D721Med (cell line): ENCODE measurements at places on chromosomes 2 and 18.

DNA sequence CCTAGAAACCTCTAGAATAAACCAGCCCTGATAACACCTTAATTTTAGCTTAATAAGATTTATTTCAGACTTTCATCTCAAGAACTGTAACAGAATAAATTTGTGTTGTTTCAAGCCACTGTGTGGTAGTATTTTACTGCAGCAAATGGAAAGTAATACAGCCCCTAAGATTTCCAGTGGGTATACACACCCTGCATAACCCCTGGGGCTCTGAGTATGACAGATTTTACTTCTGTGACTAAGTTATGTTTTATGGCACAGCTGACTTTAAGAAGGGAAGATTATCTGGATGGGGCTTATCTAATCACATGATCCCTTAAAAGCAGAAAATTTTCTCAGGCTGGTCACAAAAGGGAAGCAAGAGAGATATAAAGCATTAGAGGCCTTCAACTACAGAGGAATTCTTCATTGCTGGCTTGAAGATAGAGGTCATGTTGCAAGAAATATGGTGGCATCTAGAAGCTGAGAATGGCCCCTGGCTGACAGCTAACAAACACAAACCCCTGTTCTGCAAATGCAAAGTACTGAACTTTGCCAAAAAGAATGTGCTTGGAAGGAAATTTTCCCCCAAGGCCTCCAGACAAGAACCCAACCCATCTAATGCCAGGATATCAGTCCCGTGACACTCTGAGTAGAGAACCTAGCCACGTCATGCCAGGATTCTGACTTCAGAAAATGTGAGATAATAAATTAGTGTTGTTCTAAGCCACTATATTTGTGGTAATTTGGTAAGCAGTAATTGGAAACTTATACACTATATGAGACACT is 67.8 kb upstream of the SLC9A2 start:
- DNase-seq: no peak

DNA sequence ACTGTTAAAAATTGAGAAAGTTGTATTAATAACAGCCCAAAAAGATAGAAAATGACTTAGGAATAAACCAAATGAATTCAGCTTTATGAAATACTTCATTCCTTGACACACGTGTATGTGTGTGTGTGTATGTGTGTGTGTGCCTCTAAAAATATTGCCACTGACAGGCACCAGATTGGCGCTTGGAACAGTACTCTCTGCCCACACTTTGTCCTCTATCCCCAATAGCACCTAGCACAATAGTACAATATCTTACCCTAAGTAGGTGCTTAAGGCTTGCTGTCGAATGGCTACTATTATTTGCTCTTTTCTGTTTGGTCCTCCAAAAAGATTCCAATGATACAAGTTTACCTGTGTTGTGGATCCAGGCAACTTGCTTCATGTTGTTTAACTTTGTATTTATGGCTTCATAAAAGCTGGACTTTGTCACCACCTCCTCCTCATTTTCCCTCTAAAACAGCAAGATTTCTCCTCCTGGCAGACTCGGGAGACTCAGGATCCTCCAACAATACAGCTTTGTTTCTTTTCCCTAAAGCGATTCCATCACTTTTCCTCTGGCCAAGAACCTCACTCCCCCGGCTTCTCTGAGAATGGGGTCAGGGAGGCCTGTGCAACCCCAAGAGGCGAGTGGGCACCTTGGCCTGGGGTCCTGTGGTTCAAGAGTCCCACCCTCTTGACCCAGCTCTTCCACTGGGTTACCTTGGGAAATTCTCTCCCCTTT is 43.3 kb upstream of the LCLAT1 start:
- DNase-seq: no peak

- no peak for DNase-seq
Observed at GRCh38 chr2:17966798-17967197, 88.3 kb downstream of the KCNS3 start.

DNA sequence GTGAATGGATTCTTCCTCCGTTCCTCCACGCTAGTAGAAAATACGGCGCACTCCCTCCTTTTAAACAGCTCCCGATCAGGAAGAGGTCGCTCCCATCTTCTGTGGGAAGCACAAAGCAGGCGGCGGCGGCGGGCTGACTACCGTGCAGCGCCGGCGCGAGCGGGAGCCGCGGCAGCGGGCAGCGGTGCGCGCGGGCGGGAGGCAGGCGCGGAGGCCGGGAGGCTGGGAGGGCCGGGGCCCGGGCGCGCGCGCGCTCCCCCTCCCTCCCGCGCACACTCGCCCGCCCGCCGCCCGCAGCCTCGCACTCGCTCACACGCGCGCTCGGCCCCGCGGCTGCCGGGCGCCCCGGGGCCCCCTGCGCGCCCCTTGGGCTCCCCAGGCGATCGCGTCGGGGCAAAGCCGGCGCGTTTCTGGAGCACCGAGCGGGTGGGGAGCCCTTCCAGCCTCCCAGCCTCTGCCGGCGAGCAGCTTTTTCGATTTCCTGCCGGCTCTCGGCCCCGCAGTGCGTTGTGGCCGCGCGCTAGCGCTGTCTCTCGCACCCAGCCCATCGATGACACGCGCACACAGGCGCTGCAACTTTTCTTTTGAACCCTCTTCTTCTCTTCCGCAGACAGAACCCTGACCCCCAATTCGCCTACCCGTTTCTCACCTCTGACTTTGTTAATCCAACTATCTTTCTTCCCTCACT is at the start of gene SLC8A1:
Gene SLC8A1 (minus strand): TSS at position 173 of the 688 bp plus-strand sequence.
- DNase-seq: no peak

DNA sequence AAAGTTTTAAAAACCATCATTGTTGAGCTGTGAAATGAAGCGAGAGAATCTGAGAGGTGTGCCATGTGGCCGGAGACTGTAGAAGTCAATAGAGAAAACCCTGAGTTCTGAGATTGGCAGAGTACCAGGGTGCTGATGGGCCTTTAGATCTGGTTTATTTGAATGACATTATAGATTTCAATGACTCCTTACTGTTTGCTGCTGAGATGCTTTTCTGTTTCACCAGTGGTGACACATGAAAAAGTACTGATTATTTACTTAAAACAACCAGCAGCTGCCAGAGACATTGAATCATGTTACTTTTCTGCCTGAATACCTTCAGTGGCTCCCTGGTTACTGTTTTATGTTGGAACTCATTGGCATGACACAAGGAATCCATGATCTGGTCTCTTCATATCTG is 602.7 kb upstream of the ZNF804A start:
- no peak for DNase-seq

DNA sequence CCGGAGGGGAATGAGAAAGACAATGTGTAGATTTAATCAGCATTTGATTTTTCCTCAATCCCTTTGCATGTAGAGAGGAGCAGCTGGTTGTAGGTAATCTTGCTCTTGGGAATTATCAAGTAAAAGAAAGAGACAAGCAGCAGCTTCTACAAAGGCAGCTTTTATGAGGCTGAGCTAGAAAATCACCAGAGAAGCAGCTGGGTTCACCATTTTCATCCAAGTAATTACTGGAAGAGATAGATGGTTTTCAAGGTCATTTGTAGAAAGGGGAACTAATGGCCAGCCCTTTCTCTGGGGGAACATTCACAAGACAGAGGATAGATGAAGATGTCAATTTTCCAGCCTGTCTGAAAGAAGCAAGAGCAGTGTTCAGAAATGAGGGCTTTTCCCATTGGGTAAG is 113.0 kb downstream of the RND3 start:
- DNase-seq: no peak

DNA sequence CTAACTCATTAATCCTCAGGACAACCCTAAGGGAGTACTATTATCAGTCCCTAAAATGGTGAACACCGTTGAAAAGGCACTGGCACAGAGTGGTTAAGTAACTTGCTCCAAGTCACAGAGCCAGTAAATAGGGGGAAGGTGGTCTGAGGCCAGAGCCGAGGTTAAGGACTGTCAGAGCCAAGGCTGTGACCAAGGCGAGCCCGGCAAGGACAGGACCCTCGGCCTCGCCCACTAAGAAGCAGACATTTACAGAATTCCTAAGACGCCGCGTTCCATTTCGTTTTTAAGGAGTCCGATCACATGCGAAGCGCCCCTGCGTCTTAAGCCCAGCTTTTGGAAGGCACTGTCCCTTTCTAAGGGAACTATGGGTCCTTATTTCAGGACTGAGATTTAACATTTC is 1.1 kb downstream of the PDIA6 start:
- DNase-seq: no peak

DNA sequence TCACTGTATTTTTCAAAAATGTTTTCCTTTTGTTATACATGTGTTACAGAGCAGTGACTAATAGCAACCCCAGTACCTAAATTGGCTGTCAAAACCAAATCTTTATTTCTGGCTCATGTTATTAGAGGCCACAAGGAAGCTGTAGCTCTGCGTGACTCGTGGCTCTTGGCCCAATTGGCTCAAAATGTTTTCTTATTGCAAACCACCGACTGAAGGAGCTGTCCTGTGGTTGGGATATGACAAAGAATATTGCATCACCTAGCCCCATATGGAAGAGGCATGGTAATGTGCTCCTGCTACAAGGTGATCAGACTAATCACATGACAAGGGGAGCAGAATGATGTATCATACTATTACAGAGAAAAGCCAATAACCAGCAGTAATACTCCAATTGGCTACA is 1058.5 kb downstream of the CBLN2 start:
- DNase-seq: no peak

GRCh38 chr2:181306785-181307184 is 150.4 kb upstream of the ITGA4 start:
- no peak for DNase-seq

DNA sequence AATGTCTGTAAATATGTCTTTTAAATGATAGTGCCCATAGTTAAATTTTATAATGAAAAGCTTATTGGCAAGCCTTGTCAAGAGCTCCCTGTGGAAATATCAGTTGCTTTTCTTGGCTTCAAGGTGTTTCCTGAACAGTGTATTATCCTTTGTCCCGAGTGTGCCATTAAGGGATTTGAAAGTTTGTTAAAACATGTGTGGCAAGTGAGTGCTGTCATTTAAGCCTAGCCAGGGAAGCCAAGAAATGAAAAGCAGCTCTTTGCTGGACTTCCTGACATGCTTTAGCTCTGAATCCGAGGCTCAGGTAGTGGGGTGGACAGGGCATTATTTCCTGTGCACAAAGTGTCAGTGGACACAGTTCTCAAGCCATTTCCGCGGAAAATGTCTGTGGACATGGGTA is 111.5 kb downstream of the DIS3L2 start:
- DNase-seq: no peak

DNA sequence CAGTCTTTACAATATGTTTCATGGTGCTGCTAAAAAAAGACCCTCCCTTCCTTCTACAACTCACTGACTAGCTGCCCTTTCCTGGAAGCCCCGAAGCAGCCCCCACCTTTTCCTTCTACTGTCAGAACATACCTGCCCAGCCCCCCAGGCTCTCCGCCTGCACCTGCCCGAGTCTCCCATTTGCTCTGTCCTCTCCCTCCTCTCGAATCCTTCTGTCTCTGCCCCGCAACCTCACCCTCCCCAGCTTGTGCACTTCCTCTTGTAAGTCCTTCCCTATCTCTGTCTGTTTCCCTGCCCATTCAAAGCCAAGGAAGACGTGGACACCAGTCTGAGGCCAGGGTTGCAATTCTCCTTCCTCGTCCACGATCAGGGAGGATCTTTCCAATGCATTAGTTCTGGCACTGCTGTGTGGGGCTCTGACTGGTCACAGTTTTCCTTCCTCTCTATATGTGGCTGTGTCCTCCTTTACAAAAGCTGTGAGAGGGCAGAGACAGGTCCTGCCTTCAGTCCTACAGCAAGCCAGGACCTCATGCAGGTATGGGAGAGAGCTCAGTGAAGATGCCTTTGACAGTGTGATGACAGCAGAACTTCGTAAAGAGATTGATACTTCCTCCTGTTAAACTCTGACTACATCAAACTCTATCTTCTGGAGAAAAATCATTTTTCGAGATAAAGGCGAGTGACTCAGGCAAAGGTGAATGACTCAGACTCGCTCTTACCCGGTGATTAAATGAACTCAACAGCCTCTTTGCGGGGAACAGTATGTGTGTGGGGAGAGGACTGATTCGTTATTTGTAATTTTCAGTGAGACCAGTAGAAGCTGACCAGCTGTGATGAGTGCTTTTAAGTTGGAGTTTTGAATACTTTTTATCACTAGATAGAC is 14.2 kb downstream of the TNFRSF11A start:
- DNase-seq: no peak

DNA sequence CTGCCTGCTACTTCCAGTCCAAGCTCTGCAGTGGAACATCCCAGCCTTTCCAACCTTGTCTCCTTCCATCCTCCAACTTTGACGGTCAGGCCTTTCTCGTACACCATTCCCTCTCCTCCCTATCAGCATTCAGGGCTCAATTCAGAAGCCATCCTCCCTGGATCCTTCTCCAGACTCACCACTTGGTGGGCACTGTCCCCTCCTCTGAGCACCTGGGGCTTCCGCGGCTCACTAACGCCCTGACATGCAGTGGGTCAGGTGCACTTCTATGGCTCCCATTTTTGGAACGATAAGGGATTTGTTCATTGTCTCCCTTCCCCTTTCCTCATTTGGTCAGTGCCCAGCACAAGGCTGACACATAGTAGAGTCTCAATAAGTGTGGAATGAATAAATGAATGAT is 56.7 kb downstream of the TNS1 start:
- no peak for DNase-seq

DNA sequence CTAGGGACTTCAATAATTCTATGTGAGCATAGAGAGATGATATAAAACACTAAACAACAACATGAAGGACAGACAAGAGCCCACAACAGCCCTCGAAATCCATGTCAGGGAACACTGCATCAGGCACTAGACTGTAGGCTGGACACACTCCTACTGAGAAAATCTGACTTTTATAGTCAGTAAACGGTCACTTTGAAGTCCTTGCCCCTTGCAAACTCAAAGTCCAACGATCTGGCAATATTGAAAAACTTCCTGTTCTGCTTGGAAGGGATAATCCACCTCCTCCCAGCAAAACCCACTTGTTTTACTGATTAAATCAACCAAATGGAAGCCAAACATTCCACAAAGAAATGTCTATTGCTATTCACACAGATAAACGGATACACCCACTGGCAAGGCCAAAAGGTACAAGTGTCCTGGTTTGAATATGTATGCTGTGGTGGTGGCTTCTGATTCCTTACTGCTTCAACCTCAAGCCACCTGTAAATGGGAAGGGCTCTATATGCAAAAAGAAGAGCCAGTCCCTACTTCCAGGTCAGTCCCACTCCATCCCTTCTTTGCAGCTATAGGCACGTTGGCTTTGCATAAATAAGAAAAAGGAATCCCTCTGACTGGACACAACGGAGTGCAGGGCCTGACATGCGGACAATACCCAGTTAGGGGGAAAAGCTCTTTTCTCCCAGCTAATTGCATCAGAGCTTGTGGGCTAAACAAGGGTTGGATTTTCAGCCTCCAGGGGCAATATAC is 56.6 kb downstream of the STK39 start:
- no peak for DNase-seq

GRCh38 chr2:19899985-19900930 is 1.5 kb downstream of the TTC32 start:
- no peak for DNase-seq

- no peak for DNase-seq
Observed at GRCh38 chr18:59549503-59550173, 147.6 kb downstream of the CCBE1 start.

DNA sequence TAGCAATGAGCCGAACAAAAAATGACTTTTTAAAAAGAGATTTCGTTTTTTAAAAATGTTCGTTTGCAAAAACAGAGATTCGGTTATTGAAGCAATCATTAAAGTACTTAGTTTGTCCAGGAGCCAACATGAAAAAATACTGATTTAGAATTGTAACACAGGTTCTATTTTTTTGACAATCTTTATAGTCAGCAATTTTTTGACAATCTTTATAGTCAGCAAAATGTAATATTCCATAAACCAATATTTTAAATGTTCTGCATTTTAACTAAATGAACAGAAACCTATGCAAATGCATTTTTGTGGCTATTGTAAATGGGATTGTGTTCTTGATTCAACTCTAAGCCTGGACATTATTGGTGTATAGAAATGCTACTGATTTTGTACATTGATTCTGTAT is 161.8 kb downstream of the DSEL start:
- no peak for DNase-seq
